ENCODE measurements at places on chromosomes 12 and 14.

DNA sequence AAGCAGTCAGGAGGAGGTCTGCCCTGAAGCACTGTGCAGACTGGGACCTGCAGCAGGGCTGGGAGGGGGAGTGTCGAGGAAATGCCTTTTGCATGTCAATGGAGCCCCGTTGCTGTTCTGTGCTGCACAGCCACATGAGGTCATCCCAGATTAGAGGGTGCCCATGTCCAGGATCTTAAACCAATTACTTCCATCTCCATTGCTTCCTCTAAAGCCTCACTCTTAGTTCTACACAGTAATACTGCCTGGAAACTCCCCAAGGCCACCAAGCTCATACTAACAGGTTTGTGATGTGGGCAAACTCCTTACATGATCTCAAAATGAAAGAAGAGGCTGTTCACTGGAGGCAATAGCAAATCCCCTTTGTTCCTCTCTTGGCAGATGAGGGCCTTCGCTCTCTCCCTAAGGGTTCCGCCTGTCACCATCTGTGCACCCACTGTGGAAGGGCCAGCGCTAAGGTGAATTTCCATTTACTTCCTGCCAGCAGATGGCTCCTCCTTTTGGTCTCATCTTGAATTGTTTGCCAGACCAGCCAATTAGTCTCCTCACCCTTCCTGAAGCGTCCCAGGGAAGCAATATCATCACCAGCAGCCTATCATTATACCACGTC lies 35.4 kb upstream of the LTA4H start:
- DNase-seq: peak; percentile 22

DNA sequence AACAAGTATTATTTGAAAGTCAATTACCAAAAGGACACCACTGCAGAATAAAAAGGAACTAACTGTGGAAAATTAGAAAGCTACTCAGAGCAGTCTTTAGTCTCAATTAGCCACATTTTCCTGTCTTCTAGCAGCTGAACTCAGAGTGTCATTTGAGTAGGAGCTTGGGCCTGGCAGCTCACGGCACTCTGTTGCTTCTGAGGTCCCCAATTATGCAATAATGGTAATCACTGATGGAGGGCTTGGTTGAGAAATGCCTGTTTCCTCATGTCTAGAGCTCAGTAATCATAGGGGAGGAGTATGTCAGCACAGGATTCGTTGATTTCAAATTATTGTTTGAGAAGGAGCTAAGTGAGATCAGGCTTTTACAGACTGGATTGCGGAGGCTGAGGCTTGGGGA lies 108.6 kb downstream of the VRK1 start:
- peak; percentile 60 for DNase-seq

DNA sequence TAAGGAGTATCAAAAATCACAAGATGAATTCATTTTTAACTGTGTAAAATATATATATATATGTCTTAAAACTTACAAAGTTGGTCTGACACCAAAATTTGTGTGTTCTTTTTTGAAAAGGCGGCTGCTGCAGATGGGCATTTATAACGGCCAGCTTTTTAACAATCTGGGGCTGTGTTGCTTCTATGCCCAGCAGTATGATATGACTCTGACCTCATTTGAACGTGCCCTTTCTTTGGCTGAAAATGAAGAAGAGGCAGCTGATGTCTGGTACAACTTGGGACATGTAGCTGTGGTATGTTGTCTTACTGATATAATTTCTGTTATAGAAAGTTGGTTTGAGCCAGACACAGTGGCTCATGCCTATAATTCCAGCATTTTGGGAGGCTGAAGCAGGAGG lies 47.0 kb downstream of the TTC8 start:
- no peak for DNase-seq

DNA sequence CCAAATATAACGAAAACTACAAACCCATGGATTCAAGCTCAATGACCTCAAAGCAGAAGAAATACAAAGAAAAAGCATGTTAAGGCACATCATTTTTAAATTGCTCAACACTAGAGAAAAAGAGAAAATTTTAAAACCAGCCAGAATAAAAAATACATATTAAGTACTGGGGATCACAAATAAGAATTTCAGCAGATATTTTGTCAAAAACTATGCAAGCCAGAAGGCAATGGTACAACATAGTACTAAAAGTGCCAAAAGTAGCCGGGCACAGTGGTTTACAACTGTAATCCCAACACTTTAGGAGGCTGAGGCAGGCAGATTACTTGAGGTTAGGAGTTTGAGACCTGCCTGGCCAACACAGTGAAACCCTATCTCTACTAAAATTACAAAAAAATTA lies 10.2 kb downstream of the SGPP1 start:
- DNase-seq: peak; percentile 13

DNA sequence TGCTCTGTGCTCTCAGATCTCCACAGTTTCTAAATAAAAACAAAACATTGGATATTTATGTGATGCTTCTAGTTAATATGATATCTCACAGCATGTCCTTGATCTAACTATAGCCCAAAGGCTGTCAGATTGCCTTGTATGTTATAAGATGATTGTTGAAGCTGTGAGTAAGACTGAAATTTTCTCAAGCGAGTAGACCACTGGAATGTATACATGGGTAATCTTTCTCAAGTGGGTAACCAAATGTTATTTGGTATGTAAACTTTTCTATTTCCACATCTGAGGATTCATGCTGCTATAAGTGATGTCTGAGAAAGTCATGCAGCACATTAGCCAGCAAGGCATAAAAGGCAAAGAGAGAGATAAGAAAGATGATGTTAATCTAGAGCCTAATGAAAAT lies 886.7 kb downstream of the NRXN3 start:
- no peak for DNase-seq

- DNase-seq: peak; percentile 85
These were observed 840 bp downstream of the PNP start for GRCh38 chr14:20469890-20470602.

GRCh38 chr12:45727301-45727979 lies 2.1 kb upstream of the ARID2 start:
- peak; percentile 97 for DNase-seq

DNA sequence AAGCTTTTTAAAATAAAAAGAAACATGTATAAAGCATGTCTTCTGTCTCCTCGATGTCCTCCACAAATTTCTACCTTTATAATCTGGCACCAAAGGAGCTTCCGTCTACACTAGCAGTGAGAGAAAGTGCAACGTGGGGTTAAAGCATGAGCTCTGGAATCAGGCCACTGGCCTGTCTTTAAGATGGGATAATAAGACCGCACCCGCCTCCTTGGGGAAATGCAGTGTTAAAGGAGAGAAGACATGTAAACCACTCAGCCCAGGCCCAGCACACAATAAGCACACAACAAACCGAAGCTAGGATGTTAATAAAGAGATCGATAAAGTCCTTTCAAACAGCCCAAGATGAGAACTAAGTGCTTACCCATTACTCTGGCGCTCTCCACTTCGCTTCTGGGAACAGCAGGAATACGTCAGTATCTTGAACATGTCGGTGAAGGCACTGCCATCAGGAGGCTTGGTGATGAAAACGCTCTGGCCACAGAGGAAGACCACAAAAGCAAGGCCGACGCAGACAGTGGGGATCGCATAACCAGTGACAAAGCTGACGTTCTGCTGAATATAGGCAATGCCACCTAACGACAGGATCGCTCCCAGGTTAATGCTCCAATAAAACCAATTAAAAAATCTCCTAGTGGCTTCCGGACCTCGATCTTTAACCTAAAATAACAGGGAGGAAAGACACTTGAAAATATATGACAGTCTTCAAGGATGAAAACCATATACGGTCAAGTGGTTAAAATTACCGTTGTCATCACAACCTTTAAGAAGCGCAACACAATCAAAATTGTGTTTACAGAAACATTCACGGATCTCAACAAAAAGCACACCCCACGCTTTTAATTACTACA lies 9.1 kb downstream of the SLC15A4 start:
- DNase-seq: no peak
